ENCODE measurements at places on chromosomes 6 and 20.
A peak's percentile ranks its signal among the peaks of the same experiment; 100 is the strongest.

DNA sequence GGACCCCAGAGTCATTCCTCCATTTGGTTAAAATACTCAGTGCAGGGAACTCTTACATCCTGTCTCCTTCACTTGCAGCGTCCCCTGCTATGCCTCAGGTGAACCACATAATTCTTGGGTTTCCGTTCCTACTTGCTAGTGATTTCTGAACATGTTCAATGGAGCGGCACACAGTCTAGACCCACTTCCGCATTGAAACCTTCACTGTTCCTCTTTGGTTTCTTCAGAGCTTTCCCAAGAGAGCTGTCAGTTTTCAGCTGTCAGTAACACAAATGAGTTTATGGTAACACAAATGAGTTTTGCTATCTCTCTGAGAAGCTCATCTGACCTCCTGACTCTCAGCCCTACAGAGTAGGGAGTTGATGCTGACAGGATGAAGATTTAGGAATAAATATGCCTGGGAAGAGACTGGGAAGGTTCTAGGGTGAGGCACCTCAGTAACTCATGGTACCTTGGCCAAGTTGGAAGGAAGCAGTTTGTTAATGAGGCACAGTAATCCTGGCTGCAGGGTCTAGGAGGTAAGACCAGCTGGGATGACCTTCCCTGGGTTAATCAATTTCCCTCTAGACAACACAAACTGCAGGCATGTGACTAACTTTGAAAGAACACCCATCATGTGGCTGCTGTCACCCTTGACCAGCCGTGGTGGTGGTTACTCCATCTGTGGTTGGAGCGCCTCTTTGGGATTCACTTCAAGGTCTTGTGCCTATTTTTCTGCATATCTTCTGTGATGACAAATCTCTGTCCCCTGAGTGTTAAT lies 5.4 kb downstream of the SYS1 start:
- no peak for DNase-seq

- DNase-seq: no peak
These were observed 191.1 kb downstream of the EYA4 start for GRCh38 chr6:133432021-133432989.

- DNase-seq: no peak
These were observed 51.8 kb downstream of the SSR1 start for GRCh38 chr6:7261032-7261841.

DNA sequence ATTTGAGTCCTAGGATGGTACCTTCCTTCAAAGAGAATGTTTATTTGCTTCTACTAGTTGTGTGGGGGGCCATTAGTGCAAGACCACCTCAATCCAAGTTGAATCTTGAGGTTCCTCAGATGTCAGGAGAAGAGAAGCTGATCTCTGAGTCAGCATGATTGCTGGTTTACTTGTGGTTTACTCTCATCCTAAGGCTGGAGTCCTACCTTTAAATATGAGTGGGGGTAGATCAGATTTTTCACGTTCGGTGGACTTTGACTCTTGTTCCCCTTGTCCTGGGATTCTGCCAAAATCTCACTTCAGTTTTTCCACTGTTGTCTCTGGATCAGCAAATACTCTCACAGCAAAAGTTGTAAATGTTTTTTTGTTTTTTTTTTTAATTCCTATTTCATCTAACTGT lies 84.6 kb upstream of the F13A1 start:
- DNase-seq: no peak

- no peak for DNase-seq
These were observed 249.5 kb downstream of the SOX4 start for GRCh38 chr6:21842875-21843645.

DNA sequence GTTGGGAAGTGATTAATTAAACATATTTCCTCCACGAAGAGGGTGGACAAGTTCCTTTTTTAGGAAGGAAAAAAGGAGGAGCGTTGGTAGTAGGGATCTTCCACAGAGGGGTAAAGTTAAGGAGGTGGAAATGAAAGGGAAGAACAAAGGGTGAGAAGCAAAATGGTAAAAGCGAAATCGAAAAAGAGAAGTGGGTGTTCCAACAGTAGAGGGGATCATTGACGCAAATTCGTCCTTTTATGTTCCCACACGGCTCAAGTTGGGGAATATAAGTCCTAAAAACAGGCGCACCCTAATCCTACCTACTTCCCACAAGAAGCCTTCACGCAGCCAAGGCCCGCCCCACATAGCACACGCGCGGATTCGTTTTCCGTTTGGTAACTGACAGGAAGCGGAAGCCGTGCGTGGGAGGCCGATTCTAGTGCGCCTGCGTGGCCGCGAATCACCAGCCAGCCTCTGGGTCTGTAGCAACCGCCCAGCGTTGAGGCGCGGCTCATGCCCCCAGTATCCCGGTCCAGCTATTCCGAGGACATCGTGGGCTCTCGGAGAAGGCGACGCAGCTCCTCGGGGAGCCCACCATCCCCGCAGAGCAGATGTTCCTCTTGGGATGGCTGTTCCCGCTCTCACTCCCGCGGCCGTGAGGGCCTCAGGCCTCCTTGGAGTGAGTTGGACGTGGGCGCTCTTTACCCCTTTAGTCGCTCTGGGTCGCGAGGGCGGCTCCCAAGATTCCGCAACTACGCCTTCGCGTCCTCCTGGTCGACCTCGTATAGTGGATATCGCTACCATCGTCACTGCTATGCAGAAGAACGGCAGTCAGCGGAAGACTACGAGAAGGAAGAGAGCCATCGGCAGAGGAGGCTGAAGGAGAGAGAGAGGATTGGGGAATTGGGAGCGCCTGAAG lies at the start of gene NKAPL:
TSS of gene NKAPL (plus strand) at position 421 of the 901 bp plus-strand sequence. CDS start at position 496, 75 bp downstream.
- peak; percentile 43 for DNase-seq

DNA sequence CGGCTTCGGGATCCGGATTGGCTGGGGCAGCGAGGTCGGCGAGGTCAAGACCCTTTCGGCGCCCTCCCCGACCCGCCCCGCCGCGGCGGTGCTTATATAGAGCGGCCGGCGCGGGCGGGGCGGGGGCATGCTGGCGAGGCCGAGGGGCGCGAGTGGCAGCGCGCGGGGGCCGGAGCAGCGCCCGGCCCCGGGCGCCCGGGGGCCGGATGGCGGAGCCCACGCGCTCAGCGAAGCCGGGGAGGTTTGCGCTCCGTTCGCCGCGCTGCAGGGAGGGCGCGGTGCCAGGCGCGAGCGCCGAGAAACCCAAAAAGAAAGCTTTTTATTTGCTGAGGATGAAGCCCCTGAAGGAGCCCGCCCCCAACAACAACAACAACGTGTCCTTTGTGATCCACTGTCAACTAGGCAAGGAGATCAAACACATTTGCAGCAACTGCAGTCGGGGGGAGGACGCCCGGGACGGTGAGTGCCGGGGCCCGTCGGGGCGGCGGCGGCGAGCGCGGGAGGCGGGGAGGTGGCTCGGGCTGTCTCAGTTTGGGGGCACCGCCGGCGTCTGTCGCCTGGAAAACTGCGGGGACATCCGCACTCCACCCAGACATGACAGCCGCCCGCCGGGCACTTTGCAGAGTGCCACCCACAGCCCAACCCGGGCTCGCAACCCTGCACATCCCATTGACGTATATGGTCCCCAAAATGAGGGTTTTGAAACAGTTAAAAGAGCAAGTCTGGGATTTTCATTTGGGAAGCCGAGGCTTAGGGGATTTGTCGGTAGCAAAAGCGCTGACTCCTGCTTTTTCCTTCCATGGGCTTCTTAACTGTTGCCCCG lies 297.3 kb downstream of the PHACTR1 start:
- DNase-seq: no peak

GRCh38 chr6:70414813-70415212 lies 1.5 kb downstream of the FAM135A start:
- no peak for DNase-seq

DNA sequence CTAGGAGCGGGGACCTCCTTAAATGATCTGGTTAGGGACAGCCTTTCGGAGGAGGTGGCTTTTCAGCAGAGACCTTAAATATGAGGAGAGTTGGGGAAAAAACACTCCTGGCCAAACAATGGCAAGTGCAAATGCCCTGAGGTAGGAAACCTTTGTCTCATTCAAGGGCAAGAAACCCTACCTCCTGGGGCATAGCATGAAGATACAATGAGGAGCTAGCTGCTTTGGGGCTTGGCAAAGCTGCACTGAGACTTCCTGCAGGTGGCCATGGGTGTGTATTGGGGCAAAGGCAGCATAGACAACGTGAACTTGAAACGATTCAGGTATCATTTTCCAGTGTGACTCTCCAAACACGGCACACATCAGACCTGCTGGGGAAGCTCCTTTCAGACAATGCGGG lies 30.7 kb downstream of the PMEPA1 start:
- no peak for DNase-seq

DNA sequence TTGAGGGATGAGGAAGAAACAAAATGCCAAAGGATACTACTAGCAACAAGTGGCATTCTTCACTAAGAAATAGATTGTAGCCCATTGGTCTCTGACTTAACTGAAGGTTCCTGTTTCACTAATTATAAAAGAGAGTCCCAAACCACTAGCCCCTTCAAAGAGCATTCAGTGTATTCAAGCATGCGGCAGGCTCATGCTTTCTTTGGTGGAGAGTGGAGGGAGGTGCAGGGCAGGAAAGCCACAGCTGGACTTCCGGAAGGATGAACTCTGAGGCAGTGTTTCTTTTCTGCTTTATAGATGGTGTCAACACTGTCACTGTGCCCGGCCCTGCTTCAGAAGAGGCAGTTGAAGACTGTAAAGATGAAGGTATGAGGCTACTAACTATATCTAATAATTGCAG lies 636.1 kb downstream of the KIF16B start:
- DNase-seq: no peak

DNA sequence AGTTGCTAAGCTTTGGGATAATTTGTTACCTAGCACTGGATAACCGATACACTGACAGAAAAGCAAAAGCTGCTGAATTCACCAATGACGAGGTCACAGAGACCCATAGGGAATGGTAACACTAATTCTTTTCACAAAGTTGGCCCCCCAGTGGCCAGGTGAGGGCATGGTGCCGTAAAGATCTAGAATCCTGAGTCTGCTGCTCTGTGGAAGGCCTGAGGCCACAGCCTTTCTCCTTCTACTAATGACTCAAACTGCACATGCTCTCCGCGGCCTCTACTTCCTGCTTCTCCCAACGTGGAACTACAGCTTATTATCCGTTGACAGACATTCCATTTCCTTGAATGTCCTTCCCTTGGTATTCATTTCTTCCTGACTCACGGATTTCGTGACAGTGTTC lies 127.1 kb downstream of the OPRM1 start:
- no peak for DNase-seq

DNA sequence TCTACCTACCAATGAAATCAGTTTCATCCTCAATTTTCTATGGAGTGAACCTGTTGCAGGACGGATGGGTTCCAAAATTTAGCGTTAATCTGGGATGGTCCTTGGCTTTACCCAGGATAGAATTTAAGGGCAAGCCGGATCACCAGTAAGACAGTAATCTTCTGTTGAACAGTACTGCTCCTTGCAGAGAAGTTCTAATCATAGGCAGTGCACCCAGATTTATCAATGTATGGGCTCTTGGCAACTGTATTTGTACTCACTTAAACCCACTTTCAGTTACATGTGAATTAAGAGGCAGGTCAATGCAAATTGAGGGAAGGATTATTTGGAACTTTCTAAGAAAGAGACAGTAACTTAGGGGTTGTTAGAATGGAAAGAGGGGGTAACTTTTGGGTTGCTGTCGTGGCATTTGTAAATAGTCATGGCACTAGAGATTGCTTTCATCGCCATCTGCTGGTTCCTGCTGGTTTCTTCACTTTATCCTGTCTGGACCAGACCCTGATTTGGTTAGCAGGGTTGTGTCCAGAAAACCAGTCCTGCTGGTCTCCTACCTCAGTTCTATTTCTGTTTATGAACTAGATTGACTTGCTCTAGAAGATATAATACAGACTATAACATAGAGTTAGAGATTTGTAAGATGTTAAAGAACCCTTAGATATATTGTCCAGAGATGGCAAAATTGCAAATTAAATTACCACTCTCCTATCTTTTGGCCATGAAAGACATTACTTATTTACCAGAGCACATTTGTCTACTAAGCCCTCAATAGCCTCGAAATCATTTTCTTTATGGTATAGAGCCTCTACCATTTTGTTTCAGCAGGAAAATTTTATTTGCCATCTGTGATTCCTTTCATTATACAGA lies 646.3 kb downstream of the UTRN start:
- no peak for DNase-seq

GRCh38 chr6:128981716-128982115 lies 98.8 kb downstream of the LAMA2 start:
- no peak for DNase-seq

DNA sequence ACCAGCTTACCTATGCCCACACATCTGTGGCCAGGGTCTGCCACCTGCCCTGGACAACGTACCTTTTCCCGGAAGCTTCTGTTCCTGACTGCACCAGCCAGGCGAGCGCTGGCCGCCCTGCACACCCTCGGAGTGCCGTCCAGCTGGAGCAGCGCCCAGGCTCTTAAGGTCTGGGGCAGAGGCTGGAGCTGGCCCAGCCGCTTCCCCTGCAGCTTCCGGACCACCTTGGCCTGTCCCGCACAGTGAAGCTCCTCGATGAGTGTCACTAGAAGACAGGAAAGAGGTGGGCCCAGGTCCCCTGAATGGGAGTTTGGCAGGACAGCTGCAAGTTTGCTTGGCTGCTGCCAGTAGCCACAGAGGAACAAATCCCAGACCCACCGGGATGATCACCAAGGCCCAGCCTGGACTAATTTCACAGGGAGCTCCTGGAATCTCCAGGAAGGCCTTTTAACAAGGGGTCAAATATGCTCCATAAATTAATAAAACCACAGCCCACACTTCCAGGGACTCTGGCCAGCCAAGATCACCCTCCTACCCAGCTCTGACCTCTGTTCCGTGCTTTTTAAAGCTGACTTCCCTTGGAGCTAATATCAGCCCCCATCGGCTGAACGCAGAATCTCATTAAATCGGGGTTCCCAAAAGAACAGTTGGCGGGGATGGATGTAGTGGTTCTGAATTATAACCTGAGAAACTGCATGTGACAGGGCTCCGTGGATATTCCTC lies 82.3 kb downstream of the PTPN1 start:
- no peak for DNase-seq

DNA sequence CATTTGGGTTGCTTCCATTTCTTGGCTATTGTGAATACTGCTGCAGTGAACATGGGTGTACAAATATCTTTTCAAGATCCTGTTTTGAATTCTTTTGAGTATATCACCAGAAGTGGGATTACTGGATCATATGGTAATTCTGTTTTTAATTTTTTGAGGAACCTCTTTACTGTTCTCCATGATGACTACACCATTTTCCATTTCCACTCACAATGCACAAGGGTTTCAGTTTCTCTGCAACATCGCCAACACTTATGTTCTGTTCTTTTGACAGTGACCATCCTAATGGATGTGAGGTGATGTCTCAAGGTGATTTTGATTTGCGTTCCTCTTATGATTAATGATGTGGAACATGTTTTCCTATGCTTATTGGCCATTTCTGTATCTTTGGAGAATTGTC lies 214.4 kb upstream of the ZFP64 start:
- no peak for DNase-seq

All from activated CD8-positive, alpha-beta memory T cell treated with anti-CD3 and anti-CD28 coated beads for 4 hours (primary cell).